ENCODE measurements at places on chromosomes 2 and 18. TPM values are rescaled to one million over a fixed set of nuclear protein-coding genes. Genes with fewer than 3 reads are reported as not detected.

- peak; percentile 48 for DNase-seq
These were observed 189.0 kb downstream of the RPIA start for GRCh38 chr2:88880441-88880953.

GRCh38 chr2:201450954-201451291 is 335 bp downstream of the TRAK2 start:
- no peak for DNase-seq

- DNase-seq, result no peak
These were observed 88.8 kb downstream of the GFPT1 start for GRCh38 chr2:69298261-69298660.

GRCh38 chr2:236910781-236911495 is 174.8 kb upstream of the COPS8 start:
- no peak for DNase-seq

GRCh38 chr2:216023055-216023648 is 9.8 kb upstream of the MREG start:
- DNase-seq, result peak; percentile 46

IL1R1 gene
- total RNA-seq, result 112 TPM

EPHA4 gene
- 81.6 TPM for total RNA-seq

All from thyroid gland (tissue), 4 donors.